Activated naive CD4-positive, alpha-beta T cell treated with anti-CD3 and anti-CD28 coated beads for 36 hours (primary cell): ENCODE measurements at places on chromosomes 5 and 9. TPM values are rescaled to one million over a fixed set of nuclear protein-coding genes. Genes with fewer than 3 reads are reported as not detected.

GRCh38 chr5:53399926-53400697, 80.3 kb upstream of the FST start:
- H3K36me3 ChIP-seq: no peaks in the 10 kb centered on the region
- H3K4me3 ChIP-seq: no peak overlapping the region
- no peak for DNase-seq
- peaks cover 11% of the 10 kb centered on the region for H3K27me3 ChIP-seq

- DNase-seq: no peak
- peaks cover 5% of the 10 kb centered on the region for H3K27me3 ChIP-seq
- H3K4me3 ChIP-seq: no peak overlapping the region
- no peaks in the 10 kb centered on the region for H3K4me1 ChIP-seq
Measured at GRCh38 chr5:180194410-180195345, 14.3 kb downstream of the RASGEF1C start.

- no peaks in the 10 kb centered on the region for H3K36me3 ChIP-seq
- no peak for DNase-seq
- H3K4me3 ChIP-seq: no peak overlapping the region
- H3K4me1 ChIP-seq: no peaks in the 10 kb centered on the region
- no peak overlapping the region for H3K27ac ChIP-seq
Measured at GRCh38 chr9:134942011-134942787, 24.5 kb upstream of the FCN1 start.

- H3K27ac ChIP-seq: peak overlapping the region; percentile 92
- no peak for DNase-seq
- no peaks in the 10 kb centered on the region for H3K27me3 ChIP-seq
- peaks cover 32% of the 10 kb centered on the region for H3K4me1 ChIP-seq
Measured at GRCh38 chr5:72307573-72307967, 12.5 kb downstream of the MRPS27 start.

Gene PCDHGC4
- not detected for total RNA-seq

Gene ADAM19
- 37.3 TPM for total RNA-seq

Gene PPIP5K2
- 45.0 TPM for total RNA-seq
